Stimulated activated CD4-positive, alpha-beta T cell treated with anti-CD3 and anti-CD28 coated beads, Interleukin-4, amount 100 ng/mL, for 24 hours (primary cell): ENCODE measurements at places on chromosomes 3 and 15.

- DNase-seq = no peak
These were observed 2.7 kb upstream of the ANKRD63 start for GRCh38 chr15:40285554-40286011.

- no peak for DNase-seq
These were observed 55.6 kb downstream of the PLXNA1 start for GRCh38 chr3:127038466-127038865.

DNA sequence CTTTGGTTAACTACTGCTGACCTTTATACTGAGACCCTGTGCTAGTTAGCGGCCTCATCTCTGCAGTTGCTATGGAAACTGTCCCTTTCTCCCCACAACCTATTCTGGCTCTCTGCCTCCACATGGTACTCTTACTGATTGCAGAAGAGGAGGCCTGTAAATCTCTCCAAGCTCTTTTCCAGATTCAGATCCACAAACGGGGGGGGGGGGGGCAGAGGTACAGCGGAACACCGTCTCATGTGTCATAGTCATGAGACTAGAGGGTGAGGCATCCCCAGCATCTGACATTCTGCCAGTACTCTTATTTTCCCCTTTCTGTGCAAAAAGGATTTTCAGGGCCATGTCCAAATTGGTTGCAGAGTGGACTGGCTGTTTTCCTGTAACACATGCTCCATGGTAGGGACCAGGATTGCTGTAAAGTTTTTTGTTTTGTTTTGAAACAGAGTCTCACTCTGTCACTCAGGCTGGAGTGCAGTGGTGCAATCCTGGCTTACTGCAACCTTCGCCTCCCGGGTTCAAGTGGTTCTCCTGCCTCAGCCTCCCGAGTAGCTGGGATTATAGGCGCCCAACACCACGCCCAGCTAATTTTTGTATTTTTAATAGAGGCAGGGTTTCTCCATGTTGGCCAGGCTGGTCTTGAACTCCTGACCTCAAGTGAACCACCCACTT is 8.3 kb upstream of the MAP1A start:
- no peak for DNase-seq

DNA sequence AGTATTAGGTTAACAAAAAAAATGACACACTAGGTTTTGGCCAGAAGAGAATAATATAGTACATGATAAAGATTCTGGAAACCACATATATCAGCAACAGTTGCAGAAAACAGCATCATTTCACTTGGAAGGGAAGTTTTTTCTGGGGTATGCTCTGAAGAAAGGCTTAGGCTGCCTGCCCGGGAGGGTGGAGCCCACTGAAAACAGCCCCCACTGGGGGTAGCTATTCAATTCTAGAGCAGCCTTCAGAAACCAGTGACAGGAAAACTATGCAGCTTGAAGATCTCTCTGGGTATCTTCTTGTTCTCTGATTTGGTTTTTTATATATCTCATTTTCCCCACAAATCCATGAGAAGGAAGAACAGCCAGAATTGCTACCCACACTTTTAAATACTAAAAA is 43.2 kb downstream of the ZMAT3 start:
- DNase-seq = no peak

DNA sequence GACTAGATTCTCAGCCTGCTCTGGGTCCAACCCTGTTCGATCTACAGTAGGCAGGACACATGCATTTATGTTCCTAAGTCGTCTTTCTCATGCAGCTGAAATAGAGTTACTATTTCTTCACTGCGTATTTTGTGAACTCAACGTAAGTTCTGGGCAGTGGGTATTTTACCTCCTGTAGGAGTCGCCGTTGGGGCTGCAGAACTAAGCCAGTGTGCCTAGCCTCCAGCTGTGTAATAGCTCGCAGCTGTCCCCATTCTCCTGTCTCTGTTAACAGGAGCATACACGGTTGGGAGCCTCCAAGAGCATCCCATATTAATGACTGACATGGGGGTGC is 58.4 kb upstream of the HRH1 start:
- DNase-seq = no peak

- no peak for DNase-seq
These were observed 16.4 kb upstream of the GNAT1 start for GRCh38 chr3:50174947-50175524.

DNA sequence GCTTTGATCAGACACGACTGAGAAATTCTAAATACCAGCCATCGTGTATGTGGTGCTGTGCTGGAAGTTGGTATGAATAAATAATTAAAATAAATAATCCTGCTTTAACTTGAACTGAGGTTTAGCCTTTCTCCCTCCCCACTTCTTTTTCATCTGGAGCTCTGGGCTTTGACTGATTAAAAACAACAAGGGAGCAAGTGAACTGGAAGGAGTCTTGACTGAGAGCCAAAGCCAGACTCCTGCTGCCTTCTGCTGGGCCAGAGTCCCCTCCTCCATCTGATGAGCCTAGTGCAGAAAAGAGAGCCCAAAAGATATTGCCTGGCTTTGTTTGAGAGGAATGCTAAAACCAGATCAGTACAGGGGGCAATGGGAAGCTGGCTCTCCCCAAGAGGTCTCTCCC is 96.0 kb downstream of the CCNL1 start:
- no peak for DNase-seq

DNA sequence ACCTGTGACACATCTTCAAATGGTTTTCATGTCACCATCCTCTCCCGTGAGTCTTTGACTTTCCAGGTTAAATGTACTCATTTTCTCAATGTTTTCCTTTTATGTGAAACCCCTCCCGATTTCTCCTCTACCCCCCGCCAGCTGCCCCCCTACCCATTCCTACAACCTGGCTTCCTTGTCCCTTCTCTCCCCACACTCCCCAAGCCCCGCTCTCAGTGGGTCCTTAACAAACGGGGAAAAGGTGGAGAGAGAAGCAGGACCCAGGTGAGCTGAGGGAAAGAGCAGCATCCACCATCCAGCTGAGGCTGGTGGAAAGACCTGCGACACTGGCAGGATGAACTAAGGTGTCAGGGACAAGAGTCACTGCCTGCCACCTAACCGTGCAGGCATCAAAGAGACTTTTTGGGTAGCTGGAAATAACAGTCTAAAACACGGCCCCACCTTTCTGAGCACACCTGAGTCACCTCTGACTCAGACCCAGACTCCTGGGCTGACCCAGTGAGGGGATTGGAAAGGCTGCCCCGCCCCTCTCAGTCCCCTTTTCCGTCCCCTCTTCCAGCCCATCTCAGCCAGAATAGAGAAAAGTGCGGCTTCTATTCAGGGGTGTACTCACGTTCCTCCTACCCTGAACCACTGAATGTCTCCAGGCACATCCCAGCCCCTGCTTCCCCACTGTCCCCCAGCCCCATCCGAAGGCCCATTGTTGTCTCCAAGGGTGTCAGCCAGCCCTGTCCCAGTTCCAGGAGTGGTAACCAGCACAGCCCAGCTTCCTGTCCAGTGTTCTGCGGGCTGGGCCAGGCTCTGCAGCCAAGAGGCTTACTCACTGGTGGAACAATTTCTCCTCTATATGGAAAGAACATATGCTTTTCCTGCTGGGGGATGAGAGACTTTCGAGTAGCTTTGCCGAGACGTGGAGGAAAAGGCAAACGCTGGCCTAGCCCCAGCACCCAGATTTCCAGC is 20.4 kb downstream of the ISG20 start:
- no peak for DNase-seq
